CD4-positive, alpha-beta T cell treated with Interleukin-4 for 4 hours (primary cell): ENCODE measurements at places on chromosomes 6 and 20.

DNA sequence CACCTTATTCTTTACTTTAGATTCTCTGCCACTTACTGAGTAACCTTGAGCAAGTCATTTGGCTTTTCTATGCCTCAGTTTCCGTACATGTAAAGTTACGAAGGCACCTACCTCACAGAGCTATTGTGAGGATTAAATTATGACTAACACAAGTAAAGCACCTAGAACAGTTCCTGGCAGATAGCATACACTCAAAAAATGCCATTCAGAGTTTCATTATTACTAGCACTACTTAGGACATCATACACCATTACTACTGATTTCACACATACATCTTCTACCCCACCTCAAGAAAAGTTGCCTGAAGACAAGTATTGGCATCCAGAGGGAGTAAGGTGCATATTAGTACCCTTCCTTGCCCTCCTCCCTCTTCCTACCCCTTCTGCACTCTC, 107.8 kb downstream of the OGFRL1 start:
- DNase-seq = no peak

DNA sequence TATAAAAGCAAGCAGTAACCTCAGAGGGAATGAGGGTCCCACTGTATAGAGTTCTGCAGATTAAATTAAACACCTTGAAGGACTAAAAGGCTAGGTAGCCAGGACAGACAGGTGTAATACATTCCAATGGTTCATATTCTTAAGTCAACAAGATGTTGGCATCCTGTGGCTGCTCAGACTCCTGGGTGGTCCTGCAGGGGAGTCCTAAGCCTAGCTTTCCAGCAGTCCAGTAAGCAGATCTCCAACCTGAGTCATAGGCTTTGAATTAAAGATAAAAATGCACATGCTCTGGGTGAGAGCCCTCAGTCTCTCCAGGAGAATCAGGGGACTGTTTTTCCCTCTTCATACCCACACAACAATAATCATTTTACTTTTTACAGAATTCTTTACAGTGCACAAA, 307.3 kb upstream of the SUPT3H start:
- DNase-seq = no peak

- DNase-seq = no peak
These were observed 165.4 kb downstream of the QKI start for GRCh38 chr6:163579880-163580295.

- peak; percentile 63 for DNase-seq
These were observed 70.9 kb downstream of the STK35 start for GRCh38 chr20:2172305-2173175.

DNA sequence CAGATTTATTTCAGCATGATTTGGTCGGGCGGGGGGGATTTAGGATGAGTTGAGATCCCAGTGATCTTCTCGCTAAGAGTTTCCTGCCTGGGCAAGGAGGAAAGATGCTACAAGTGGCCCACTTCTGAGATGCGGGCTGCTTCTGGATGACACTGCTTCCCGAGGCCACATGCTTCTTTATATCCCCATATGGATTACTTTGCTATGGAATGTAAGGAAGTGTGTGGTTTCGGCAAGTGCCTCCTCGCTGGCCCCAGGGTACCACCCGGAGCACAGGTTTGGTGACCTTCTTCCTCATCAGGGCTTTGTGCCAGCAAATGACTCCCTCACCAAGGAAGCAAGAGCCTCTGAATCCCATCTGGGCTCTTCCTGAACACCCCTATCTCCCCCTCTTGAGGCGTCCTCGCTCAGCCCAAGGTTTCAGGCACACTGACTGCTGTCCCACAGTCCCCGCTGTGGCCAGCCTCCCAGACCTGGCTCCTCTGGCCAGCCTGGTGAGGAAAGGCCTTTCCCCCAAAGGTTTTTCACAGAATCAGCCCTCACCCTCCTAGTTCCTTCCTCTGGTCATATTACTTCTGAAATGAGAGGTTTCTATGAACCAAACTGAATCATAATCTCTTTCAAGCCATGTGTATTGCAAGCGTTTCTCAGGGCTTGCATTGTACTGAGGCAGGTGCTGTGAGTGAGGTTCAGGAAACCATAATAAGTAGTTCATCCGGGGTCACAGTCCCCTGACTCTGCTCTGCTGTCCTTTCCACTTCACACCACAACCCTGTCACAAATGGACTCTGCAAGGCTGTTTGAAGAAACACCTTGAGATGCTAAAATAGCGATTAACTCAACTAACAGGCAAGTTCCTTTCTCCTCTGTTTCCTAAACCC, 41.7 kb upstream of the IL17A start:
- no peak for DNase-seq

DNA sequence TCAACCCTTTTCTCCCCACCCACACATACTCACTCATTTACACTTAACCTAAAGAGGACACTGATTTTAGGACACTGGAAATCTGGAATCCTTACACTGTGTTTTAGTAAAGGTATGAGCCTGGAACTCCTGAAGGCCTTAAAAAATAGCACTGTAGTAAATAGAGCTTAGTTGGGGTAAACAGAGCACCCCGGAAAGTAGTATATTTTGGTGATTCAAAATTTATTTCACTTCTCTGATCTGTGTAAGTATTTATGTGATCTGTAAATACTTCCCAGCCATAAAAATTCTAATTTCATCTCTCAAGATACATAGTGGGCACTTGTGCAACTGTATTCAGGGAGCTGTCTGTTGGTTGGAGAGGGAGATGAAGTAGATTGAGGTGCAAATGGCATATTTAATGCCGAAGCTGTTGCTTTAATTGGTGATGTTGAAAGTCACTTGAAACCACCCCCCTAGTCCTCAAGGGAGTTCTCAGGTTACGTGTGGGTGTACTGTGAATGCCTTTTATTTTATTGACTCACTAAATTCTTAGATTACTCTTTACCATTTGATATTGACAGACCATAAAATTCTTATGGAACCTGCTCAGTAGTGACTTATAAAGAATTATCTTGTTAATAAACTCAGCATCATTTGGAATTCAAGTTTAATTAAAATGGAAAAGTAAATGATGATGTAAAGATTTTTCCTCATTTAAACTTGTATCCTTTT, 154.9 kb downstream of the SOX4 start:
- no peak for DNase-seq

DNA sequence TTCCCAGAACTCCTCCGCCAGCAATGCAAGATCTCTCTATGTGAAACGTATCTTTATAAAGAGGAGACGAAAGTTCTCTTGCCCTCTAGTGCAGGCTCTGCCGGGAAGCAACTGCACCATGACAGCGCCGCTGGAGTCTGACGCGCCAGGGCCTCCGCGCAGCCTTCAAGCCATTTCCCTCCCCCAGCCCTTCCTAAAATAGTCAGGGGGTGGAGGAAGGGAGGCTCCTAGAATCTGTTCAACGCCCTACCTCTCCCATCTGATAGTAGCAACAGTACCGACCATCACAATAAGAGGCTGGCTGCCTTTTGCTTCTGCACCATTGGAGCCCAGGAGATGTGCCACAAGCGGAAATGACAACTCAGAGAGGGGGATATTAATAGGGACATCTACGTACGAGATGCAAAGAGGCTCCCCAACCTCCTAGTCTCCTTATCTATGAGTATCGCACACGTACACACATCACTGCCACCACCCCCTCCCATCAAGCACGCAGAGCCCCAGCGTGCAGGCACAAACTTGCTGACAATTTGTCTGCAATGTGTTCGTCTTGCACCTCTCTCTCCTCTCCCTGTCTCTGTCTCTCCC, 1.0 kb downstream of the SYNE1 start:
- DNase-seq = peak; percentile 8

DNA sequence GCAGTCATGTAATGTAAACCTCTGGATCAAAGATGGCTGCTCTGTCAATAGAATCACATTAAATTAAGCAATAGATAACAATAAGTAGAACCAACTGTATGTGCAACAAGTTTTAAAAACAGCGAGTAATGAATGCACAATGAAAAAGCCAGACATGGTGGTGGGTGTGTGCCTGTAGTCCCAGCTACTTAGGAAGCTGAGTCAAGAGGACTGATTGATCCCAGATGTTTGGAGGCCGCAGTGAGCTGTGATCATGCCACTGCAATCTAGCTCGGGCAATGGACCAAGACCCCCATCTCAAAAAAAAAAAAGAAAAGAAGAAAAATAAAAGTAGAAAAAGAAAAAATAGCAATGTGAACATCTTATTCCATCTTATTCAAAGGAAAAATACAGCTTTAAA, 558.7 kb upstream of the MMS22L start:
- DNase-seq = no peak

DNA sequence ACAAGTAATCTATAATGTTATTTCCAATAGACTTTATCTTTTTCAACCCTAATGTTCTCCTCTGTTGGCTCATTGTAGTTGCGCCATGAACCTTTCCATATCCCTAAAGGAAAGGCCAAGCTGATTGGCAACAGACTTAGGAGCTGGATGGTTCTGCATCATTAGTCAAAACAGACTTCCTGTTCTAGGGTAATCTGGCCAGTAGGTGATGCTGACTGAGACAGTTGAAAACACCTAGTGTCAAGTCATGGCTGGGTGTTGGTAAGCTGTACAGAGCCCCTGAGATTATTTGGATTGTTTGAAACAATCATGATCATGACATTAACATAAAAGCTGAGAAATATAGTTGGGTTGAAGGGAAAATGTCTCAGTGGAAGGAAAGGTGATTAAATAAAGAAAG, 231.4 kb downstream of the PHACTR1 start:
- DNase-seq = no peak

- DNase-seq = no peak
These were observed 52.1 kb downstream of the BMP2 start for GRCh38 chr20:6819599-6819998.

DNA sequence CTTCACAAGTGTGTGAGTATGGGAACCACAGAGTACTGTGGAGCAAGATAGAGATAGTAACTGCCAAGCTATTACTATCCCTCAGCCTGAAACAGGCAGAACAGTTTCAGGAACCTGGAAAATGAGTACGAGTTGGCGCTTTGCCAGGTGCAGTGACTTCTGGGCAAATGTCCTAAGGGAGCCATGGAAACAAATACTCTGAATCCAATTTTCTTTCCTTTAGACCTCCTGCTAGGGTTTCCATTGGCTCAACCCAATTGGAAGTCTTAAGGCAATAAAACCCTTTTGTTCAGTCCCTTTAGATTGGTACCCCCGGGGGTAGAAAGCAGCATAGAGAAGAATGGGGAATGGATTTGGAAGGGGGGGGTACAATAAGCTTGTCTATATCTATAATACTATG, 205.0 kb upstream of the EPHA7 start:
- DNase-seq = no peak

GRCh38 chr6:149140910-149141290, 176.6 kb upstream of the TAB2 start:
- peak; percentile 93 for DNase-seq

GRCh38 chr6:156934069-156934460, 156.9 kb downstream of the ARID1B start:
- DNase-seq = no peak

- peak; percentile 28 for DNase-seq
These were observed 2.1 kb downstream of the SALL4 start for GRCh38 chr20:51800060-51800871.

DNA sequence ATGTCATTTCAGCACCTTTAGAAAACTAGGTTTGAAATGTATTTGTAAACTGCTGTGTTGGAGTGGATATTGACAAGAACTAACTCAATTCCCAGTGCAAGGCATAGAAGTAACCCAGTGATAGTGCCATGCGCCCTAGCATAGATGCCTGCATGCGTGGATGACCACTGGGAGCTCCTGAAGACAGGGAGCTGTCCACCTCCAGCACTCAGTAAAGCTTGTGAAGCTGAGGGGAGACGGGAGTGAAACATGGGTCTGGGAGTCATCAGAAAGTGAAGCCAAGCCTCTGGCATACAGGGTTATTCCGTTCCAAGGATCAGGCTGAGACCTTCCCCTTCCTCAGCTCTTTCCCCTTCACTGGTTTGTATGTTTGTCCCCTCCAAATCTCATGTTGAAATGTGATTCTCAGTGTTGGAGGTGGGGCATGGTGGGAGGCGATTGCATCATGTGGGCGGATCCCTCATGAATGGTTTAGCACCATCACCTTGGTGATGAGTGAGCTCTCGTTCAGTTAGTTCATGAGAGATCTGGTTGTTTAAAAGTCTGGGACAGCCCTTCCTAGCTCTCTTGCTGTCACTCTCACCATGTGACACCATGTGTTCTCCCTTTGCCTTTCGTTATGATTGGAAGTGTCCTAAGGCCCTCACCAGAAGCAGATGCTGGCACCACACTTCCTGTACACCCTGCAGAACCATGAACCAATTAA, 146.5 kb upstream of the FERMT1 start:
- no peak for DNase-seq
